ENCODE measurements at places on chromosomes 1 and 21.

DNA sequence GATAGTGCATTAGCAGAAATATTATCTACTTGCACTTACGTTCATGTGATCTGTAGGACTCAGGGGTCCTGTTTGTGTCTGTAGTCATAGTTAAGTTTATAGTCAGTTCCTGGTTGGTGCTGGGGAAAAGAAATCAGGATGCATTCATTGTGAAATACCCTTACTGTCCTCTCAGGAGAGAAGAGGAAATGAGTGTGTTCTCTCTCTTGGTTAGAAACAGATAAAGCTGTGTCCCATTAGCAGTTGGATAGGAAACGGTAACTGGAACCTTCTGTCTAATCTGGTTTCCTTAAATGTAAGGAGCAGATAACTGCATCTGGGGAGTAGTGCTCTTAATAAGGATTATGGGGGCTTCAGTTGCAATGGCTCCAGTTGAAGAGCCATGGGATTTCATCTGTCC, 8.9 kb downstream of the SDCCAG8 start:
- DNase-seq, result peak; percentile 78

DNA sequence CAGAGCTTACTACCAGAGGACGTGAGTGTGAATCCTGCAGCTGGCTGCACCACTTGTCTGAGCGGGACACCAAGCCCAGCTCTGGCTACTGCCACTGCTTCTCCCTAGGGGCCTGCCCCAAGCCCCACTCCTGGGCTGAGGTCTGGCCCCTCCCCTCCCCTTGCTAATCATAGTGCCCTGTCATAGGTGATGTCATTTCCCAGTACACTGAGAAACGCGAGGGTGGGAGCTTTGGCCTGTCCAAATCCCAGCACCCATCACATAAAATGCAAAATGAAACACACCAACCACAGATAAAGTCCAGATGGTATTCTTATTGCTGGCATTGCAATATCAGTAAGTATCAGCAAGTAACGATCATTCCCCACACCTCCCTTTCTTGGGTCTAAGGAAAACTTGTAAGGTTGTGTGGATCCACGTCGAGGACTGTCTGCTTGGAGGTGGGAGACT, 77.7 kb downstream of the TOMM20 start:
- no peak for DNase-seq

- no peak for DNase-seq
These were observed 2.5 kb upstream of the SERBP1 start for GRCh38 chr1:67432745-67433144.

GRCh38 chr1:56644064-56644918, 823 bp upstream of the PRKAA2 start:
- no peak for DNase-seq

- no peak for DNase-seq
These were observed 543.2 kb upstream of the CXADR start for GRCh38 chr21:16969636-16970035.

DNA sequence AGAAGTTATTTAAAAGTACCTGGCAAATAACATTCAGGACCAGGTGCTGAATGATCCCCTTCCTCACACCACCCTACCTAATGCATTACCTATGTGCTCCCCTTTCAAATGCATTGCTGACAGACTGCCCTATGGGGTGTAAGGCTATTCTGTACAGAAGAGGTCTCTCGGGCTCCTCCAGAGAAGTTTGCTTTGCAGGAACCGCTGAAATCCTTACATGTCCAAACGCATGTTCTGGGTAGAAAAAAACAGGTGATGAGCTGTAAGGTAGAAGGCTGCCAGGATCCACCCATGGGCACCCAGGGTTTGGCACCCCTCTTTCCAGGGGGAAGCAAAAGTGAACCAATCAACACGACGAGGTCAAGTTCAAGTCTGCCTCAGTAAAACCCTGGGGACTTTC, 58.3 kb upstream of the TARBP1 start:
- DNase-seq, result no peak

DNA sequence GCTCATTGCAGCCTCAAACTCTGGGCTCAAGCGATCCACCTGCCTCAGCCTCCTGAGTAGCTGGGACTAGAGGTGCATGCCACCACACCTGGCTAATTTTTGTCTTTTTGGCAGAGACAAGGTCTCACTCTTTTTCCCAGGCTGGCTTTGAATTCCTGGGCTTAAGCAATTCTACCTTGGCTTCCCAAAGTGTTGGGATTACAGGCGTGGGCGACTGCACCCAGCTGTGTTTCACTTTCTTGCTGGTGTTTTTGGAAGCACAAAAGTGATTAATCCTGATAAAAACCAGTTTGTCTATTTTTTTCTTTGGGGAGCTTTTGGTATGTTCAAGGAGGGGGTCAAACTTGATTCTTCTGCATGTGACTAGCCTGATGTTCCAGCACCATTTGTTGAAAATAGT, 19.3 kb downstream of the RNF11 start:
- DNase-seq, result no peak

GRCh38 chr1:201582705-201583442, 43.9 kb downstream of the NAV1 start:
- DNase-seq, result no peak

DNA sequence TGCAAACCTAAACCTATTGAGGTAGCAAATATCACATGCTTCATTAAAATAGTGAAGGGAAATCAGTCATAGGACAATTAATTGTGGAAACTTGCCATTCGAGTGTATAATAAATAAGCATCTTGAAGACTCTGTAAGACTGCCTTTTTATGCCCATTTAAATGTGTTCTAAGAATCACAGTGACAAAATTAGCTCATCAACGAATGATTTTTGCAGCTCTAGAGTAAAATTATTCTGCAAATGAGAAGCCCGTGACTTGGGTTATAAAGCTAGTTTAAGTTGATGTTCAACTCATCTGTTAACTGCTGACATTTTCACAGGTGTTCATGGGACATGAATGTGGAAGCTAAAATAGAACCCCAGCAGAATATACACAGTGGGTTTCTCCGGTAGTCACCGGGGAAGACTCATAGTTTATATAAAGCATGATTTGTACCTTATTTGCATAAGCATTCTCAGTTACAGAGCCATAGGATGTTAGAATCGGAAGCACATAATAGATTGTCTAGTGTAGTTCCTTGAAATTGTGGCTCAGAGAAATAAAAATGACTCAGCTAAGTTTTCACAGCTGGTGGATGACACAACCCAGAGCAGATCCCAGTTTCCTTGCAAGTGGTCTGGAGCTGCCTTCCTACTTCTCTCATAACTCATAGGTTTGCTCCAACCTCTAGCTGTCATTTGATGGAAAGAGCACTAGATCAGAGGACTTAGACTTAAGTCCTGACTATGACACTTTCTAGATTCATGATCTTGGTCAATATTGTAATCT, 107.3 kb downstream of the UCHL5 start:
- peak; percentile 71 for DNase-seq

- DNase-seq, result no peak
These were observed 86.7 kb upstream of the POU3F1 start for GRCh38 chr1:38133304-38133703.
